ENCODE measurements at places on chromosomes 6 and 20. TPM values are rescaled to one million over a fixed set of nuclear protein-coding genes. Genes with fewer than 3 reads are reported as not detected.

DNA sequence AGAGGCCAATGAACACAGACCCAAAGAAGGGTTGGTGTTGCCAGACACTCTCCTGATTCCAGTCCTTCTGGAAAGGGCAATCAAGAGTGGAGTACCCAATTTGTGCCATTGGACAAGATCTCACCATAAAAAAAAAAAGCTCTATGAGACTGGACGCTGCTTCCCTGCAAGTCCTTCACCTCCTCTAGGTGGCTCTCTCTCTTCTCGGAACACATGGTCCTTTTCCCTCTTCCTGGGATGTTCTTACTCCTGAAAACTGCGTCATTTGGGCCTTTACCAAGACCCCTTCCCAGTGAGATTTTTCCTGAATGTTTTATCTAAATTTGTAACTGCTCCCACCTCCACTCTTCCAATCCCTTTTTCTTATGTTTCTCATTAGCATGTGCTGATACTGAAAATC lies 280.8 kb downstream of the FOXA2 start:
- no peak for DNase-seq

- peak; percentile 84 for DNase-seq
These were observed at the start of gene SOD2 for GRCh38 chr6:159693128-159693893. TSS of gene SOD2 (minus strand) at chr6:159693241. CDS start at chr6:159693167, 74 bp downstream.

GRCh38 chr20:17747431-17747846 lies 47.7 kb downstream of the BANF2 start:
- peak; percentile 68 for DNase-seq

Gene EYA4
- total RNA-seq: 24.2 TPM

Gene ZNF165
- total RNA-seq: 0.47 TPM

Measured in right atrium auricular region (tissue), 2 donors.